NCI-H2081 treated with DMSO at 0.1 percent for 48 hours (cell line): ENCODE measurements at places on chromosomes 2 and 18.

DNA sequence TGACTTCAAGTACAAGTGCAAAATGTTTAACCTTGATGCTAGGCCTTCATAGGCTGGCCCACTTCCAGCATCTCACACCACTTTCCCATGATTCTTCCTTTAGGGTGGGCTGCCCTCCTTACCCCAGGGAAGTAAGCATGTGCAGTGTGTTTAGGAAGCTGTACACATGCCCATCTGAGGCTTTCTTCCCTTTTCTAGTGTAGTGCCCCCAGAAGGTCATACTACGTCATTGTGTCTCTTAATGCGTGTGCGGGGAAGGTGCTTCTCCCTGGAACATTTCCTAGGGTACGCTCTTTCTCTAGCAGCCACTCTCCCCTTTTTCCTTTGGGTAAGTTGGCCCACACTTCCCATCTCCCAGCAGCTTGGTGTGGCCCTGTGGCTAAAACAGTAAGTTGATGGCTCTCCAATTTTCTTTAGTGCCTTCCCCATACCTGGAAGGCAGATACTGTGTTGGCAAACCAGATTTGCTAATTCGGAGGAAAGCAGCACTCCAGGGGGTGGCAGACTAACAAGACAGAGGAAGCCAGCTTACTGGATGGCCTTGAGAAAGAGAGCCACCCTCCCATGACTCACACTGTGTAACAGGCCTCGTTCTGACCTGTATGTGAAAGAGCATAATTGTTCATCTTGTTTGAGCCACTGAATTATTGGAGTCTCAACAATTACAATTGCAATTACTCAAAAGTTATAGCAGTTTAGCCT is 1.1 kb upstream of the SULT6B1 start:
- no peak for DNase-seq

- no peak for DNase-seq
Observed at GRCh38 chr2:118119158-118119727, 31.0 kb downstream of the INSIG2 start.

GRCh38 chr2:222424729-222425671 is 657 bp downstream of the SGPP2 start:
- no peak for DNase-seq

DNA sequence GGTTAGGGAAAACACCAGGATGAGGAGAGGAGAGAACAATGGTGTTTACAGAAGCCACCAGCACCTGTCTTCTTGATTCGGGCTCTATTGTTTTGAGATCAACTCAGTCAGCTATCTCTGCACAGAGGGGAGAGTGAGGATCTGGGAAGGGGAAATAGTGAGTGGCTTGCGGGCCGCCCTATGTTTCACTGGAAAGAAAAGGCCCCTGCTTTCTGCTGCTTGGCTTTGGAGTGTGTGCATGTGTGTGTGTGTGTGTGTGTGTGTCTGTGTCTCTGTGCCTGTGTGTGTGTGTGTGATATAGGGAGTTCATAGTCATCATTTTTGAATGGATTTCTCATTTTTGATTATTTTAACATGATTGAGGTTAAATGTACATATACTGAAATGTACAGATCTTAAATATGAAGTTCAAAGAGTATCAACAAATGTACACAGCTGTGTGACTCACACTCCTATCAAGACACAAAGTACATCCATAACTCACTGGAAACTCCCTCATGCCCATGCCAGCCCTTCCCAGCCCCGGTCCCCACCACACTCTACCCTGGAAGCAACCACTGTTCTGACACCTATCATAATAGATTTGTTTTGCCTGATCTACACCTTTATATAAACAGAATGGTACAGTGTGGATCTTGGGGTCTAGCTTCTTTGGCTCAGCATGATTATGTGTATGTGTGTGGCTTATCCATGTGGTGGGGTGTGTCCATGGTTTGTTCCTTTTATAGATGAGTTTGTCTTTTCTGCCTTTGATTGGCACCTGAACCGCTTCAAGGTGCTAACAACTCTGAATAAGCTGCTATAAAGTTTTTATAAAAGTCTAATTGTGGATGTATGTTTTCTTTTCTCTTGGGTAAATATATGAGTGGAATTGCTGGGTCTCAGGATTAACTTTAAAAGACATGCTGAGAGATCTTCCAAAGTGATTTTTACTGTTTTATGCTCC is 258.3 kb downstream of the SETBP1 start:
- DNase-seq: peak; percentile 80

DNA sequence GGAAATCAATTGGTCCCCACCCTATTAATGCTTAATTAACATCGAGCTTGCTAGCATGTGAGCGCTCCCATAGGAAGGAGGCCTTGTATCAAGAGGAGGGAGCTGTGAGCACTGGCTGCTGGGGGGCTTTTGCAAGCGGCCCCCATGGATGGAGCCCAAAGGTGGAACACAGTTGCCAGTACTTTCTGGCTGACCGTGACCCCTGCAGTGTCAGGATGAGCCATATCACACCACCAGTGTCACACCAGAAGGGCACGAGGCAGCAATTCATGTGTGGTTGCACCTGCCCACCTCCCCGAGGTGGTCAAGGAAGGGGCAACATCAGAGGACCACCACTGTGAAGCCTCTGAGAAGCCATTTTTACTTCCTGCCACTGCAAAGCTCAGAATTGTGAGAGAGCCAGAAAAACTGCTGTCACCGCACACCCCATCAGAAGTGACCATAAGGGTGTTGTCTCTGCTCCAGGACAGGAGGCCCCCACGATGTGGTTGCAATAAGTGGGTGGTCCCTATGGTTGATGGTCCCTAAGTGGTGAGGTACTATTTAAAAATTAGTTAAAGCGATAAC is 99.8 kb upstream of the RAB6C start:
- DNase-seq: no peak

GRCh38 chr2:60614319-60614718 is 60.9 kb upstream of the BCL11A start:
- no peak for DNase-seq

GRCh38 chr2:175049661-175050060 is 44.5 kb upstream of the CHN1 start:
- no peak for DNase-seq

- DNase-seq: no peak
Observed at GRCh38 chr2:225495706-225496105, 96.2 kb downstream of the NYAP2 start.

GRCh38 chr2:48414980-48415835 is 114.7 kb upstream of the STON1 start:
- DNase-seq: no peak

DNA sequence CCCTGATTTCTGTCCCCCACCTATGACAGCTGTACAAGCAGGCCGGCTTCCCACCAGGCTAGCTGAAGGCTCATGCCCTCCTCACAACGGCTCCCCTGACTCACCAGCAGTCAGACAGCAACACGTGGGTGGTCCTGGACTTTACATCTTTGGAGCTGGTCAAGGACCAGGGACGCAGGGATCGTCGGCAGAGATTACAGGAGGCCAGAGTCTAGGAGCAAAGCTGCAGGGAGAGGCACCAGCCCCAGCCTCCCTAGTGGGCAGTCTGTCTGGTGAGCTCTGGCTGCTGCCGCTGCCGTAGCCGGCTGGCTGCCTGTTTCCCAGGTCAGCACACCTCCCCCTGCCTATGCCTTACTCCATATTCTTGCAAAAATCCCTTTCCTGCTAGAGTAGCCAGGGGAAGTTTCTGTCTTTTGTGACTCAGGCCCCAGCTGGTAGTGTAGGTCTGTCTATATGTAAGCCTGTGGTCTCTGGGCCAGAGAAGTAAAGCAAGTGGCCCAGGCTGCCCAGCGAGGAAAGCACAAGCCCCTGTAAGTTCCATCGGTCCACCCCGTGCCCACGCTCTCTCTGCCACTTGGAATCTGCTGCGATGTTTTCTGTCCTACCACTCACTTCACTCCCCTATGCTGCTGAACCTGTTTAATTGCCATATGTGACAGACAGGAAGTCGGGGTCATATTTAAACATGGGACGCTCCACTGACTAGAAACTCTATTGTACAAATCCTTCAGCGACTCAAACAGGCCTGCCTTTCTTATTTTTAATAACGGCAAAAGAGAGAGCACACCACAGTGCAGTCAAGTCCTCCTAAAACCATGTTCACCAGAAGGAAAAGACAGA is 2.4 kb upstream of the ARHGEF4 start:
- no peak for DNase-seq
